K562 (cell line): ENCODE measurements at places on chromosomes 2 and 18.

- DNase-seq, result no peak
Observed at GRCh38 chr2:164069540-164069939, 333.7 kb upstream of the FIGN start.

DNA sequence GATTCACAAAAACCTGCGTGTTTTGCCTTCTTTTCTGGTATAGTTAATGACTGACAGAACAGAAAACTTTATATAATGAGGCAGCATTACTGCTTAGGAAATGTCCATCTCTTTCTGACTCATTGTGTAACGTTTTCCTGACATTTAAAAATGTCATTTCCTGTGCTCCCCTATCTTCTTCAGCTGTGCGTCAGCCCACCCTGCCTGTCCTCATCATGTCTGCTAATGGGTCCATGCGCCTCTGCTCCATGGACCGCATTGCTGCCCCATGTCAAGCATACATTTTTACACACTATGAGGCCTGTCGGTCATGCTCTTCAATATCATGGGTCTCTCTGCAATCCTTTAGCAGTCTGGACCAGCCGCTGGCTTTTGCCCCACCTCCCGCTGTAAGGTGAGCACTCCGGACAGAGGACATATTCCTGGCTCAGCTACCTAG is 234.3 kb downstream of the CDCA7 start:
- DNase-seq, result no peak

DNA sequence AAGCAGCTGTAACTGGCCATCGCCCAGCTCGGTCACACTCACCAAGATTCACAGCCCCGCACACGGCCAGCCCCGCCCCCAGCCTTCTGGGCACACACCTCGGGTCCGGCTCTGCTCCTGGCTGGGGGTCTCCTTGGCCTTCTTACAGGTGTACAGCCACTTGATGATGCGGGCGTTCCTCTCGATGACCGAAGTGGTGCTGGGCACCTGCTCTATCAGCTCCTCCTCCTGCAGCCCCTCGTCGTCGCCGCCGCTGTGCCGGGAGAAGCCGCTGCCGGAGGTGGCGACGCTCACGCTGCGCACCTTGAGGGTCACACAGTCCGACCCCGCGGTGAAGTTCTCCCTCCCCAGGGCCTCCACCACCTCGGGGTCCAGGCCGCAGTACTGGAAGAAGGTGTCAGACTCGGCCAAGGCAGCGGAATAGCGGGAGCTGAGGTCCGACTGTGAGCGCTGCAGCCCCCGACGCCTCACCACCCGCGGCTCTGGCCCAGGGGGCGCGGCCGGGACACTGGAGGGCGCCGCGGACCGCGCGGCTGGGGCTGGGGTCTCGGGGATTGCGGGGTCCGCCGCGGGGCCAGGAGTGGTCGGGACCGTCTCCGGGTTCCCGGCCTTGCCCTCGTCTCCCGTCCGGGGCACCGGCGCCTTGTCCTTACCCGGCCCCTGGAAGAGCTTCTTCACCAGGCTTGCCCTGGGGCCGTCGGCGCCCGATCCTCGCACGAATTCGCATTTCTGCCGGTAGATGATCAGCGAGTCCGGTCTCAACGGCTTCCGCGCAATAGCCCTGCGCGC is 769 bp downstream of the FAM110C start:
- DNase-seq, result no peak

GRCh38 chr18:5452943-5453443 is 90.8 kb downstream of the EPB41L3 start:
- no peak for DNase-seq

- no peak for DNase-seq
Observed at GRCh38 chr2:238640486-238640885, 207.4 kb upstream of the TWIST2 start.

DNA sequence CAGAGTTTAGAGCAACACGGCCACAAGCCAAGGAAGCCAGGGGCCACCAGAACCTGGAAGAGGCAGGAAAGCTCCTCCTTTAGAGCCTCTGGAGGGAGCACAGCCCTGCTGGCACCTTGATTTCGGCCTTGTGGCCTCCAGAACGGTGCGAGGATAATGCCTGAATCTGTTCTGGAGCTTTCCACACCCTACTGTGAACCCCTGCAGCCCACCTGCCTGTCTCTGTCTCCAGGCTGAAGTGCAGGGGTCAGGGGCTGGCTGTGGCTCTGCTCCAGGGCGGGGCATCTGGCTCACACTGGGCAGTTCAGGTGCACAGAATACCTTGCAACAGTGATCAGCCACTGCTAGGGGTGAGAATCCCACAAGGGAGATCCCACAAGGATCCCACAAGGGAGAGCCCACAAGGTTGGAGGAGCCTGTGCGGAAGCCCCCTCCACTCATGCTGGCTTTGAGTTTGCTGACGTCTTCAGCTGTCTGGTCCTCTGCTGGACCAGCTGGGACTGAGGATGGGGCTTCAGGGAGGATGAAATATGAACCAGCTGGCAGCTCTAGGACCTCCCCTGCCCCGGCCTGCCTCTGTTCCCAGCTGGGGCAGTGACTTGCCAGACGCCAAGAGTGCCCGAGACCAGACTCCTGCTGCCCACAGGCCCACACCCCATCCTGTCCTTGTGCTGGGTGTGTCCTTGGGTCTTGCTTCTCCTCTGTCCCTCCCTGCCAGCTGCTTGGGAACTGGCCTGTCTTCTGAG is 56.4 kb upstream of the OTOS start:
- DNase-seq, result no peak
